Activated T-helper 1 cell treated with anti-CD3 and anti-CD28 coated beads, Interleukin-2, amount 50 U/mL, for 16 hours (primary cell): ENCODE measurements at places on chromosomes 16 and 17.

GRCh38 chr17:66850692-66851091 is 15.8 kb downstream of the CACNG5 start:
- no peak for DNase-seq

DNA sequence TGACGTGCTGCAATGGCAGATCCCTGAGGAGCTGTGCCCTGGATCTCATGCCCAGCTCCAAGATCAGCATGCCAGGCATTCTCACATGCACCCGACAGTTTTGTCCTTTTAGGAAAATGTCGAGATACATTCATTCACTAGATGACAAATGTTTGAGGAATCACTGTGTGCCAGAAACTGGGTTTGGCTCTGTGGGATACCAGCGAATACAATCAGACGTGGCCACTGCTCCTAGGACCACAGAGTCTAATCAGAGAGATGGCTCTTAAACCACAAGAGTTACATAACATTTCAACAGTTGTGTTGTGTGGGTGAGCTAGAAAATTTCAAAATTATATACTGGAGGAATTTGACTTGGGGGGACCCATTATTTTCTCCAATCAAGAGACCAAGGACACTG is 579.7 kb downstream of the CDH13 start:
- no peak for DNase-seq

GRCh38 chr17:40457964-40458791 is 14.9 kb downstream of the IGFBP4 start:
- no peak for DNase-seq

DNA sequence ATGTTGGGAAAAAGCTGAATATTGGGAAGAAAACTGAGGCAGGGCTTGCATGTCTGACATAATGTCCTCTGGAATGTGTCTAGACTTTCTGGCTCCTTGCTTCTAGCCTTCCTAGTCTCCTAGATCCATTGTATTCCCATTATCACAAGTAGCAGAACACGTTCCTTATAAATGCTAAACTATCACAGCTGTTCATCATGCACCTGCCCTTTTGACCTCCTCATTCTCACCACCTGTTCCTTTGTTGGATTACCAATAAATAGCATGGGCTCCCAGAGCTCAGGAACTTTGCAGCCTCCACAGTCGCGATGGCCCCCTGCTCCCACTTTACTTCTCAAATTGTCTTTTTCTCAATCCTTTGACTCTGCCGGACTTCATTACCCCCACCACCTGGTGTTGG is 49.7 kb downstream of the ACSM1 start:
- no peak for DNase-seq

DNA sequence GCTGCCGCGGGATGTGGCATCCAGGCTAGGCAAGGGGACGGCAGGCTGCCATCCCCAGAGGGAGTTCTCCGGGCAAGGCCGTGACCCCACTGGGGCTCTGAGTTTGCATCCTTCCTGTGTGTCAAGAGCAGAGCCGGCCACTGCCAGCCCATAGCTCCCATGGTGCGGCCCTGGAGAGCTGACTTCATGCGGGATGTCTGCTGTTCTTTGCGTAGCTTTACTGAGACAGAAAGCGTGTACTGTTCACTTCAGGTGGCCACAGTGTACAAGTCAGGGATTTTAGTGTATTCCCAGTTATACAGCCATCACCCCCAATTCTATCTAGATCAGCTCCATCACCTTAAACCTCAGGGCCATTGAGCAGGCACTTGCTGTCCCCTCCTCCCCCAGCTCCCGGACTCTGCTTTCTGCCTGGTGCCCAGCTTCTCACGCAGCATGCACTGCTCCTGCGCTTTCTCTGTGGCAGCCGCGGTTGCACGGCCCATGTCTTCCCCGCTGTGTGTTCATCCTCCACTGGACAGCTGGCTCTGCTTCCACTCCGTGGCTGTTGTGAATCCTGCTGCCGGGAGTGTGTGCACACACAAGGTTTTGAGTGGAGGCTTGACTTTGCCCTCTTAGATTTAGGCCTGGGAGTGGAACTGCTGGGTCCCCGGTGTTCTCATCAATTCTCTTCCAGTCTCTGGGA is 71.2 kb downstream of the KLHDC4 start:
- no peak for DNase-seq

GRCh38 chr16:12240036-12240435 is 263.5 kb downstream of the SNX29 start:
- no peak for DNase-seq

- DNase-seq, result no peak
These were observed at the start of gene RRAD for GRCh38 chr16:66925322-66925840. TSS of gene RRAD (minus strand) at chr16:66925535. CDS start at chr16:66925179, 356 bp downstream.

- DNase-seq, result no peak
These were observed 80.7 kb downstream of the PLD6 start for GRCh38 chr17:17125136-17126084.

DNA sequence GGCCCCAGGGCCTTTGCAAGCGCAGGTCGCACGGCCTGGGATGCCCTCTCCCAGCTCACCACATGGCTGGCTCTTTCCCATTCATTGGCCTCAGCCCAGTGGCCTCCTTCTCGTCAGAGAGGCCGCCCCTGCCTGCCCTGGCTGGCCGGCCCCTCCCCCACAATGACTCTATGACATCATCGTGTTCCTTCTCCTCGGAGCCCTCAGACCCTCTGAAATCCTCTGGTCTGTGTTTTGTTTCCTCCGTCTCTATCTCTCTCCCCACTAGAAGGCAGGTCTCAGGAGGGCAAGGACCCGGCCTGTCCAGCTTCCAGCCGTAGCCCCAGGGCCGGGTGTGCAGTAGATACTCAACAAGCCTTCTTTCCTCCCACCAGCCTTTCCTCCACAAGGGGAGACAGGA is 164.8 kb upstream of the FOXF1 start:
- DNase-seq, result no peak

DNA sequence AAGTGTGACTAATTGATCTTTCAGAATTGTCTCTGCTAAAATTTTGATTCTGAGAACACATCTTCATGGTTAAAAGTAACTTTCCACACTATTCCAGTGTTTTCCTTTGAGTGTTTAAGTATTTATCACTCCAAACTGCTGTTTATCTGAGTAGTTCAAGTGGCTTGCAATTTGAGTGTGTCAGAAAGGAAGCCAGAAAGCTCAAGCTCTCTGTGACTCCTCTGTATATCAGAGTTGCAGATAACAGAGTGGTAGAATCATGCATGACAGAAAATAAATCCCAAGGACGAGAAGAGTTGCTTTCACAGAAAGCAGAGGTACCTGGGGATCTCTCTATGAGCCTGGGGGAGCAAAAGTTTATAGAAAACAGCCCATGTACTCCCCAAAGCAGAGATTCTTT is 130.0 kb downstream of the CYB561 start:
- no peak for DNase-seq

- DNase-seq, result no peak
These were observed 69.4 kb downstream of the RPH3AL start for GRCh38 chr17:282912-283882.

DNA sequence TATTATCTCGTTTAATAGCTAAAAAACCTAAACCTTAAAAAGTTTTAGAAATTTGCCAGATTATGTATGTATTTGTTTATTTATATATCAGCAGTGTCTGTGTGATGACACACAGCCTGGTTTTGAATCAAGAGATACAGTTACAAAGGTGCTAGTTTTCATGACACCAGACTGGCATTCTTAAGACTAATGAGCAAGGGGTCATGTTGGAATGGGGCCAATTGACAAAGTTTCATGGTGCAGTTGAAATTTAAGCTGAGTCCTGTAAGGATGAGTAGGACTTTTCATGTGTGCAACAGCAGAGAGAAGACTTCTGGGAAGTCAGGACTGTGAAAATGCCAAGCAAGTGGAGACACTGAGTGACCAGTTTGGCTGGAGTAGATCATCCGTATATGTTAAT is 3.2 kb upstream of the KRT10 start:
- DNase-seq, result no peak

DNA sequence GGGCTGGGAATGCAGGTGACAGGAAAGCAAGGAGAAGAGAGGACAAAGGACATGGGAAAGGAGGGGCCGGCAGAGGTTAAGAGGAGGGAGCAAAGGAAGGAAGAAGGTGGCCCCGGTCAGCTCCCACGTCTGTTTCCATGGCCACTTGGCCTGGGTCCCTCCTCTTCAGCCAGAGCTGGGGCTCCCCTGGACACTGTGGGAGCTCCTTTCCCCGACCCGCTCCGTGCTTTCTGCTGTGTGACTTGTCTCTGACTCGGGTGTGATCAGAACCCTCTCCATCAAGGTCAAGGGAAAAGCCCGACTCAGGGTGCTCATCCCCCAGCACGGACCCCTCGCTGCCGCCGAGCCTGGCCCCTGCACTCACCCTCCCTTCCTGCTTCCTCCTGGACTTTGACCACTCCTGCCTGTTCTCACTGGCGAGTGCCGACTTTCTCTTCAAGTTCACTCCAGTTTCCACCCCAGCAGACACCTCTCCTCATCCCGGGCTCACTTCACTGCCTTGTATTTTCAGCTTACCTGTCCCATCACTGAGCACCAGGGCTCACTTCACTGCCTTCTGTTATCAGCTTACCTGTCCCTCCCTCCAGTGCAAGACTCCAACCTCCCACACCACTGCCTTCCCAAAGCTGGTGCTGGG is 61.2 kb downstream of the MEAK7 start:
- no peak for DNase-seq

GRCh38 chr17:79948406-79948944 is 87.2 kb downstream of the TBC1D16 start:
- DNase-seq, result no peak

- DNase-seq, result no peak
These were observed 957.6 kb upstream of the SOX9 start for GRCh38 chr17:71163121-71163812.

DNA sequence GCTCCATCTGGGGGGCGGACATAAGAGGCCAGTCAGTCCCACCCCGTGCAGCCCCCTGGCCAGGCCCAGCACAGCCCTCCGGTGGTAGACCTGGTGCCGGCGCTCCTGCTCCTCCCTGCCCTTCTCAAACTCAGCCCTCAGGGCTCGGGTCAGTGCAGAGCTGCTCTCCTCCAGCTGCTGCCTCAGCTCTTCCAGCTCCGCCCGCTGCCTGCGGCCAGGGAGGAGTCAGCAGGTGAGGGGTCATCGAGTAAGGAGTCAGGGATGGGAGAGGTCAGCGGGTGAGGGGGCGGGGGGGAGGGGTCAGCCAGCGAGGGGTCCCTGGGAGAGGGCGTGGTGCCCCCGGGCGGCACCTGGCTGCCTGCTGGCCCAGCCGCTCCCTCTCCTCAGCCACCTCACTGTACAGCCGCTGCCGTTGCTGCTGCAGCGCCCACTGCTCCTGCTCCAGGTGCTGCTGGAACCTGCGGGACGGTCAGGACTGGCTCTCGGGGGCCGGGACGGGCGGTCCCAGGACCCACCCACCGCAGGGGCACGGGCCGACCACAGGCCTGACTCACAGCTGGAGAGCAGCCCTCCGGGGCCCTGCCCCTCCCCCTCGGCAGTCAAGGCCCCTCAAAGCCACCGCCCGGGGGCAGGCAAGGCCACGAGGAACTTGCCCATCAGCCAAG is 26.5 kb upstream of the AATK start:
- DNase-seq, result no peak

GRCh38 chr17:80614332-80615047 is 69.9 kb downstream of the RPTOR start:
- DNase-seq, result no peak

DNA sequence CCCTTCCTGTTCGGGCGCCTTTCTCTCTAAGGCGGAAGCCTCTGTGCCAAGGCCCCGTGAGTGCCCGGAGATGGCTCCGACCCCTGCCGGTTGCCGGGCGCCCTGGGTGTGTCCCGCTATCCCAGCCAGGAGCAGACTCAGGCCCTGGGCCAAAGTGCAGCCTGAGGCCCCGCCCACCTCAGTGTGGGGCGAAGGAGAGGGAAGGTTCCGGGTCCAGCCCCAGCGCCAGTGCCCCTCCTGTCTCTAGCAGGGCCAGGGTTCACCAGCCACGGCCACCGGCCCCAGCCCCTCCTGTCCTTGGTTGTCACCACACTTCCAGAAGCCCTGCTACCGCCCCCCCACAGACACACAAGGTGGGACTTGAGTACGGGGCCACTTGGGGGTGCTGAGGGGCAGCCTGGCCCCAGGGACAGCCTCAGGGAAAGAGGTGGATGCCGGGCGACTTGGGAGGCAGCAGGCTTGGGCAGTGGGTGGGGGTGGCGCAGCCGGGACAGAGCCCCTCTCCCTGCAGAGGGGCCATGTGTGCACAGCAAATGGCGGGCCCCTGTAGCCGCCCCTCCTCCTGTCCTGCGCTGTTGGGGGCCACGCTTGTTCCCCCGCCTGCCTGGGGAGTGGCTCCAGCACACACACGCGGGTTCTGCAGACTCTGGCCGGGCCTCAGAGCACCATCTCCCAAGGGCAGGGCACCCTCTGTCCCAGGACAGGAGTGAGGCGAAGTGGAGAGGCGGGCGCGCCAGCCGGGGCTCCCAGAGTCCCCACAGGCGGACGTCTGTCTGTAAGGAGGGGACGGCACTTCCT is 6.0 kb downstream of the C1QTNF8 start:
- no peak for DNase-seq

DNA sequence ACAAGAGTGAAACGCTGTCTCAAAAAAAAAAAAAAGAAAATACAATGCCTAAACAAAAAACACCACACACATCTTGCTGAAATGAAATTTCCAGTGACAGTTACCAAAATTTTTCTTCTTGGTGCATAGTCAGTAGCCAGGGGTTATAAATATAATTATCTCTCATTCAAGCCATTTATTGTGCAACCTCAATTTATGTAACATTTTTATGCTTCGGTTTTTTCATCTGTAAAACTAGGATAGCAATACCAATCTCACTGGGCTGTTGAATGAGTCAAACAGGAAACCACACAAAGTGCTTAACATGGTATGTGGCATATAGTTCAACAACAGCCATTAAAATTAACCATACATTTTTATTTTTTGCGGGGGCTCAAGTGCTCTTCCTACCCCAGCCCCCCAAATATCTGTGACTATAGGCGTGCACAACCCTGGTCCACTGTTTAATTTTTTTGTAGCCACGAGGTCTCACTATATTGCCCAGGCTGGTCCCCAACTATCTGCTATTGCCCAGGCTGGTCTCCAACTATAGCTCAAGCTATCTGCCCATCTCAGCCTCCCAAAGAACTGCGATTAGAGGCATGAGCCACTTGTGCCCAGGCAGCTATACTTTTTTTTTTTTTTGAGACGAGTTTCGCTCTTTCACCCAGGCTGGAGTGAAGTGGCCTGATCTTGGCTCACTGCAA is 2.6 kb downstream of the COG4 start:
- no peak for DNase-seq

DNA sequence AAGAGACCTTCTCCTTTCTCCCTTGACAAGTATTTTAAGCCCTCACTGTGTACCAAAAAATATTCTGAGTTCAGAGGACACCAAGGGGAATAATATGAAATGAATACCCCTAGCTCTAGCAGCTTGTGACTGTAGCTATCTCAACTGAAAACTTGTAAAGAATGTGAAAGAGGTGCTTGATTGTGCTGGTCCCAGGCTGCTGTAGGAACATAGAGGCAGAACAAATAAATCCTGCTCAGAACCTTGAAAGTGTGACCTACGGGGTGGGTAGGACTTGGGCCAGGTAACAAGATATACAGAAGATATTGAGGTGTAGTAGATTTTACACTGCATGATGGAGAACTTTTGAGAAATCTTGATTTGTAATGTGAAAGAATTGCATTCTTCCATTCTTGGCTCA is 606.8 kb downstream of the TOX3 start:
- DNase-seq, result no peak

GRCh38 chr17:43769859-43770258 is 8.9 kb downstream of the DUSP3 start:
- DNase-seq, result no peak
